ENCODE measurements at places on chromosomes 12 and 14.

- no peak for DNase-seq
Observed at GRCh38 chr12:116852303-116852702, 28.9 kb downstream of the HRK start.

- peak; percentile 69 for DNase-seq
Observed at GRCh38 chr14:70281939-70282338, 77.5 kb downstream of the COX16 start.

GRCh38 chr12:256225-256624, 6.4 kb downstream of the SLC6A13 start:
- DNase-seq = no peak

GRCh38 chr12:129211862-129212630, 358.8 kb downstream of the GLT1D1 start:
- no peak for DNase-seq

- no peak for DNase-seq
Observed at GRCh38 chr12:16437926-16438325, 90.5 kb downstream of the MGST1 start.

DNA sequence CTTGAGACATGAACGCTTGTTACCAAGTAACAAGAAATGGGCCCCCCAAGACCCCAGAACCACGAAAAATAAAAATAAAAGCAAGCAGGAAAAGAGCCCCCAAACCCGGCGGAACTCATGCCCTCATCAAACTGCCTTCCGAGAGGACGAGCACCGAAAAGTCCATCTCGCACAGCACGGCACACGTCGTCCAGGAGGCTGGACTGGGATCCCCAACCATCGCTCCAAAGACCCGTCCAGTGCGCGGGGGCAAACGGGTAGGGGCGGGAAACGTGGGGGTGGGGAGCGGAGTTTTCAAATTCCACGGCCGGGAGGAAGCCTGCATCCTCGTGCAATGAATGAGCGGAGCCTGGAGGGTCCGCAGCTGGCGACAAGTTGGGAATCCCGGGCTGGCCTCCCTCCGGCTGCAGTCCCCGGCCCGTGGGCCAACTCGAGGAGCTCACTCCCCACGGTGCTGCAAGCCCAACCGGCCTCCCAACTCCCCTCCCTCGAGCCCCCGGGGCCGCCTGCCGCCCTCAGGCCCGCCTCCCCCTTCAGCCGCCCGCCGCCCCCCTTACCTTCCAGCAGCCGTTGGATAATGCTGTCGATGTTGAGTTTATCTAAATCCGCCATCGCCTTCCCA, 484 bp downstream of the PPP1CC start:
- DNase-seq = peak; percentile 46

GRCh38 chr12:92229381-92229780, 83.7 kb upstream of the BTG1 start:
- no peak for DNase-seq

Measured in NCI-H510A treated with DMSO at 0.1 percent for 48 hours (cell line).